Stimulated activated CD8-positive, alpha-beta memory T cell treated with anti-CD3 and anti-CD28 coated beads, Interleukin-15, amount 100 ng/mL, for 4 hours (primary cell): ENCODE measurements at places on chromosomes 12 and 14.

- no peak for DNase-seq
Measured at GRCh38 chr14:92302481-92302880, 20.5 kb upstream of the SLC24A4 start.

DNA sequence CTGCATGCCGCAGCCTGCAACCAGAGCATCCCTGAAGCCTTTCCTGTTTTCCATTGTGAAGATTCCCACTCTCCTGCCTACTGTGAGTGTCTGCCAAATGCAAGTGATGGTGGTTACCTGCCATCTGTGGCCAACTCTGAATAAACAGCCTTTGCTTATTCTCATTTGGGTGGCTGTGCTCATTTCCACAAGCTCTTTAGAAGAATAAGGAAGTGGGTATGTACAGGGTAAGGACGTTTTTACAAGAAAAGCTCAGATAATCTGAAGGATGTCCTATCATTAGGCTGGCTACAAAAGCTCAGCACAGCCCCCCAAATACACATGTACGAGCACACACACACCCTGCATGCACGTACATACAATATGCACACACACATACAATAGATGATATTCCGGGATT, 7.3 kb upstream of the RNASE1 start:
- no peak for DNase-seq

- no peak for DNase-seq
Measured at GRCh38 chr12:27539191-27539631, 15.2 kb downstream of the PPFIBP1 start.

DNA sequence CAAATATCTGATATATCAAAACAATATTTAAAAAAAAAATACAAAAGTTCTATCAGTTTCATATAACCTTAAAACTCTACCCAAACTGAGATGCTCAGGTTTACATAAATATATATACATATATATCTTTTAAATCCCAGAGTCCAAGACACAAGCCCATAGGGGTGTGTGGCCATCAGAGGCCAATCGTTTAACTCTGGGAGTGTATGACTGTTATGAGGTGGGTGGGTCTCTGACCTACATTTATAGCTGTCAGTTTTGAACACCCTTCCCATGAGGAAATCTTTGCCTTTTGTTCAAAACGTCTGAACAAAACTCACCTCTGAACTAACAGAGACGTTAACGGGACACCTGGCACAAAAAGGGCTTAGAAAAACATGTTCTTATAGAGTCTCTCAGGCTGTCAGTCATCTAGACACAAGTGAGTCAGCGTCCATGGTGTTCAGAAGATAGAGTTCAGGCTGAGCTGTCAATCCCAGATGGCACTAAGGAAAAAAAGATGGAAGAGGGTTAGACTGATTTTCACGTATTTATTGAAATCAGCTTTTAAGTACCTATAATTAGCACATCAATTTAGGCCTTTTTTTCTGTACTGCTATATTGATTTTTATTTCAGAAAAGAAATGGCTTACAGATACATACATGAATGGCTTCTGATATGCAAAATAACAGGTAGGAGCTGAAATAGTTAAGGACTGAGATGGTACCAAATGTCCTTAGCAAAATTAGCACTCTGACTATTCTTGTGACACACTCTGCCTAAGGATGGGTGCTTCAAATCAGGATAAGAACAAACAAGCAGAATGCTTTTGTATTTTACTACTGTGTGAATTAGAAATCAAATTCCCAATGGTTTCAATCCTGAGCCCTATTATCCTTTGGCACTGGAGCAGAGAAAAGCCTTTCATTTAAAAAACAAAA, 29.2 kb downstream of the HIGD1C start:
- no peak for DNase-seq

DNA sequence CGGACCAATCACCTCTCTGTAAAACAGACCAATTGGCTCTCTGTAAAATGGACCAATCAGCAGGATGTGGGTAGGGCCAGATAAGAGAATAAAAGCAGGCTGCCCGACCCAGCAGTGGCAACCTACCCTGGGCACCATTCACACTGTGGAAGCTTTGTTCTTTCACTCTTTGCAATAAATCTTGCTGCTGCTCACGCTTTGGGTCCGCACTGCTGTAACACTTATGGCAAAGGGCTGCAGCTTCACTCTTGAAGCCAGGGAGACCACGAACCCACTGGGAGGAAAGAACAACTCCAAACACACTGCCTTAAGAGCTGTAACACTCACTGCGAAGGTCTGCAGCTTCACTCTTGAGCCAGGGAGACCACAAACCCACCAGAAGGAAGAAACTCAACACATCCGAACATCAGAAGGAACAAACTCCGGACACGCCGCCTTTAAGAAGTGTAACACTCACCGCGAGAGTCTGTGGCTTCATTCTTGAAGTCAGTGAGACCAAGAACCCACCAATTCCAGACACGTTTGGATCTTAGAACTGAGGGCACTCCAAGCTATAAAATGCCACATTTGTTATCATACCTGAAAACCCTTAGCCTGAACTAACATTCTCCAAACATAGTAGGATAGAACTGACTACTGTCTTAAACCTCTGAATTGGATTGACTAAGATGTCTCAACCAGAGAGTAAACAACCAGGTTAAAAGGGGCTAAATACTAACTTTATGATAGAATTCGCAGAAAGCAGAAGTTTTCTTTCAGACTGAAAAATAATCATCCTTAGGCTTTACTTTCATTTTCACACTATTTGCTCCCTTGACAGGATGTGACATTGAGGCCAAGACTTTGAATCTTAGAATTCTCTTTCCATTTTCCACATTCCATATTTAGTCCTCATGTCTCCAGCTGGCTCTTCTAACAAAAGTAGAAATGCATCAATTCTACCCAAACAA, 33.6 kb downstream of the CDKL1 start:
- DNase-seq: no peak

- DNase-seq: no peak
Measured at GRCh38 chr12:91272461-91273063, 89.9 kb upstream of the DCN start.

- peak; percentile 74 for DNase-seq
Measured at GRCh38 chr14:104800015-104800770, 708 bp upstream of the ZBTB42 start.

DNA sequence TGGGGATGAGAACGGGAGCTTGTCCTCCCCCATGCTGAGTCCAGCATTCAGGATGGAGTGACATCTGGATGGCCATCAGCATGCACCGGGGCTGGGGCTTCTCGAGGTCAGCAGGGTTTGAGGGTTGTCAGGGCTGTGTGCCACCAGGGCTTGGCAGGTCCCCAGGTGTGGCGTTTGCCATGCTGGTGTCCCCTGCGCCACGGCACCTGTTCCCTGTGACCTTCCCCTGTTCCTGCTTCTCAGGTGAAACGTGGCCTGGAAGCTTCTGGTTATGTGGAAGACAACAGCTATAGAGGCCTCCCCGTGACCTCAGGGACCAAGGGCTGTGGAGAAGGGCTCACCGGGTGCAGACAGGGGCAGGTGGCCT, 152.4 kb downstream of the KIF26A start:
- DNase-seq: no peak

- DNase-seq: no peak
Measured at GRCh38 chr12:132788375-132789098, 26.9 kb upstream of the ANKLE2 start.

DNA sequence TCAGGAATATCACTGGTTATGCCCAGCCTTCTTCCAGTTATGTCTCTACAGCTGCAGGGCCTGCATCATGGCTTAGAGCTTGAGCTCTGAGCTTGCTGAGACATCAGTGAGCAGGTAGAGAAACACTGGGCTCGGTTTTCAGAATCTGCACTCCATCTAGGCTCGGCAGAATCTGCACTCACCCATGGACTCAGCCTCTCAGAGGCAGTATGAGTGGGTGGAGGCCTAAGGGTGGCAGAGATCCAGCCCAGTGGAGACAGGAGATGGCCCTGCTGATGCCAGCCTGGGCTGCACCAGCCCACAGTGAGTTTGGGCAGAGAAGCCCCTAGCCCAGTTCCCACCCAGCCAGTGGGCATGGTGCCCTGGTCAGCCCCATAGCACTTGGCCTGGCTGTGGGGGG, 12.8 kb downstream of the KRT80 start:
- DNase-seq: no peak

DNA sequence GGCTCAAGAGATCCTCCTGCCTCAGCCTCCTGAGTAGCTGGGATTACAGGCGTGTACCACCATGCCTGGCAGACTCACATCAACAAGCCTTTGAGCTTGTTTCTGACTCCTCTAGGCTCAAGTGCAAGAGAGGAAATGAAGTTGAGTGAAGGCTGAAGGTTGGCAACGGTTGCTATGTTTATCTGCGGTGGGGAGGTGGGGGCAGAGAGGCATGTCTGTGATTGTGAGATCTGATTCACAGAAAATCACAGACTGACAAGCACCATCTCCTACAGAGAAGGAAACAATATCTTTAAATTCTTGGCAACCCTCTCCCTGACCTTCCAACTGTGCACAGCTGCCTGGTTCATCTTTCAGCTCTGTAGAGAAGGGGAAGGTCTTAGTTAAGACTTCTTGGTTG, 22.1 kb upstream of the NINJ2 start:
- DNase-seq: peak; percentile 70

- no peak for DNase-seq
Measured at GRCh38 chr12:34291001-34291400, 268.7 kb downstream of the ALG10 start.

DNA sequence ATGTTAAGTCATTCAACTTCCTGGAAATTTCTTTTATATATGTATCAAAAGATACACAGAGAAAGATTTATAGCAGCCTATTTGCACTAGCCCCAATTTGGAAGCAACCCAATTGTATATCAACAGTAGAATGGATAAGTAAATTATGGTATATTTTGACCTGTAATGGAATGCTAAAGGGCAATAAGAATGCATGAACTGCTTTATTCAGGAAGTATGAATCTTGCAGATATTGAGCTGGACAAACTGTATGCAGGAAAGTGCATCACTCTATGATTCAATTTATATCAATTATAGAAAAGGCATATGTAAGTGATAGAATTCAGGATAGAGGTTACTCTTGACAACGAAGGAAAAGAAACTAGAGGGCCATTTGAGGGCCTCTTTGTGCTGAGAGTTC, 913.1 kb upstream of the FBXO33 start:
- no peak for DNase-seq
